ENCODE measurements at places on chromosomes 11 and 22. TPM values are rescaled to one million over a fixed set of nuclear protein-coding genes. Genes with fewer than 3 reads are reported as not detected.

Gene PES1
- total RNA-seq: 98.0 TPM

Gene PGA5
- 2.0 TPM for total RNA-seq

Gene KDELR3
- total RNA-seq: 40.0 TPM

Gene SLC7A4
- total RNA-seq: 0.06 TPM

Gene ADM
- total RNA-seq: 164 TPM

Gene E2F8
- total RNA-seq: 4.9 TPM

Gene OR8J3
- total RNA-seq: not detected

Gene DBX1
- not detected for total RNA-seq

Gene NAV2
- 32.3 TPM for total RNA-seq

Gene IFITM1
- total RNA-seq: 3.2 TPM

DNA sequence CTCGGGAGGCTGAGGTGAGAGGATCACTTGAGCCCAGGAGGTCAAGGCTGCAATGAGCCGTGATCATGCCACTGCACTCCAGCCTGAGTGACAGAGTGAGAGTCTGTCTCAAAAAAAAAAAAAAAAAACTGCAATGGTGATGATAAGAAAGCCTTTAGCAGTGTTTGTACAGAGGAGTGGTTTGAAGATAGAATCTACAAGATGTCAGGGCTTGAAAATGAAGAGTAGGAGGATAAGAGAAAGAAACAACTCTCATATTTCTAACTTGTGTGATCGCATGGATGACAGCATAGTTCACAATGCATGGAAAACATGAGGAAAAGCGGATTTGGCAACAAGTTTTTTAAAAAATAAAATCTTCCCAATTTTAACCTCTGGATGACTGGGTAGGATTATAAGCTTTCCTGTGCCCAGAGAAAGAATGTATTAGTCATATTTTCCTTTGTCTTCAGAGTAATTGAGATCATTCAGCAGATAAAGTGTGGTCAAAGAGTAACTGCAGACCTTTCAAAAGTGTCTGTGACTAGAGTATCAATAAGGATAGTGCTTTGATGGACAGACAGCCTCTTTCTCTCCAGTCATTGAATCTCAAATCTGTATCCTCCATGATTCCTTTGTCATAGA lies 328.1 kb downstream of the CASP12 start:
- DNase-seq: peak; percentile 91

GRCh38 chr22:25147642-25147928 lies 52.1 kb upstream of the CRYBB3 start:
- DNase-seq: no peak

DNA sequence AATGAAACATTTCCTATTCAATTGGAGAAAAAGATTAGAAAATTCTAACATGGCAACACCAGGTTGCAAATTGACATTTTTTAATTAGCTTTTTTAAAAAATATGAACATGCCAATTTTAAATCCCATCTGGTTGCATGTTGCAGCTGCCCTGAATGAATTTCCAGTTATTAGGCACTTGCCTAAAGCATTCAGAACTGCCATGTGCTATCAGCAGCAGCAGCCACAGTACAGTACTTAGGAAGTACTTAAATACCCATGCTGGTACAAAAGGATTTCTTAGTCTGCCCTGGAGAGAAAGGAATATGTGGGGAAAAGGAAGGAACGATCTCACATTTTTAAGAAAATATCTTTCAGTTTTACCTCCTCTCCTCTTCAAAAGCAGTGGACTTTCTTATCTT lies 46.2 kb downstream of the FAM168A start:
- no peak for DNase-seq

DNA sequence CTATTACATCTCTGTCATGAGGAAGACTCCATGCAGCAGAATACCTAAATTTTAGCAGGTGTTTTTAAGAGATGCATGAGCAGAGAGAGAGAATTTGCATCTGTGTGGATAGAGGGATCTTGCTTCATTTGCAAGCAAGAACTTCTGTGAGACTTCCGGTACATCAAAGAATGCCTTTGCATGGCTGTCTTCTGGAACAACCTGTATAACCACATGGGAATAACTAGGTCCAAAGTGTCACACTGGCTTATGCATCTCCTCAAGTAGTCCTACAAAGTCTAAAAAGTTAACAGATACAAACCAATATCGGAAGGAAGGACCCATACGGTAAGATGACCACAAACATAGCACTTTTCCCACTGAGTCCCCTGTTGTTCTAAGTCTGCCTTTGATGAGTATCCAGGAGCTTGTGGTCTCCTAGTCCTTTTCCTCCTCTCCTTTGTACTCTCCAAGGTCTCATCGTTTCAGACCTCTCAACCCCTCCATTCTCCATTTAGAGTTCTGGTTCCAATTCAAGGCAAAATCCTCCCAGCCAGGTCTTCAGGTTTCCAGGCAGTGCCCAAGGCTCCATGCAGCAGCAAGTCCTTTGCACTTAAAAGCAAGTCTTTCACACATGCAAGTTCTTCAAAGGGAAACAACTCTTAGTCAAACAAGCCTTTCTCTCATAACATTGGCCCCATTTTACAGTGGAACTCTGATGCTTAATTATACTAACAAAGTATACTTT lies 581.7 kb upstream of the ARHGAP42 start:
- no peak for DNase-seq

- DNase-seq: no peak
Measured at GRCh38 chr11:11397036-11397415, 44.0 kb upstream of the CSNK2A3 start.

DNA sequence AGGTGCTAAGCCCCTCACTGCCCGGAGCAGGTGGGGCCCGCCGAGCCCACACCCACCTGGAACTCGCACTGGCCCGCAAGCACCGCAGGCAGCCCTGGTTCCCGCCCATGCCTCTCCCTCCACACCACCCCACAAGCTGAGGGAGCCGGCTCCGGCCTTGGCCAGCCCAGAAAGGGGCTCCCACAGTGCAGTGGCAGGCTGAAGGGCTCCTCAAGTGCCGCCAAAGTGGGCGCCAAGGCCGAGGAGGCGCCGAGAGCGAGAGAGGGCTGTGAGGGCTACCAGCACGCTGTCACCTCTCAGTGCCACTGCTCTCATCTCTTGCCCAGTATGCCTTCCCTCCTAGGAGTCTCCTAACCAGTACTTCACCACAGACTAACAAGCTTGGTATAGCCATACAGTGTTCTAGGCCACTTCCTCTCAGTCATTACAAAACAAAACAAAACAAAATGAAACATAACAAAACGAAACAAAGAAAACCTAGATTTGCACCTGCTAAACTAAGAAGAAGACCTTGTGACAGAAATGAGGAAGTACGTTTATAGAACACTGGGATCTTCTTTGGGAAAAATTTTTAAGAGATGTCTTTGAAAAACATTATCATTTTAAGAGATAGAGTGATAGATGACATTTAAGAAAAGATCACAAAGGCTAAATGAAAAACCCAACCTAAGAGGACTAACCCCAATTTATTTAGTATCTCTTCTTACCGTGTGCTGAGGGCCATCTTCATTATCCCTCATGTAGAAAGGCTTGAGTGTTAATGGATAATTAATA lies 47.7 kb upstream of the GAB2 start:
- no peak for DNase-seq

- DNase-seq: peak; percentile 77
Measured at GRCh38 chr11:131749101-131749500, 378.7 kb downstream of the NTM start.

- no peak for DNase-seq
Measured at GRCh38 chr11:112005422-112006094, 19.6 kb upstream of the DLAT start.

- DNase-seq: peak; percentile 15
Measured at GRCh38 chr11:17076517-17077239, 789 bp downstream of the RPS13 start.

DNA sequence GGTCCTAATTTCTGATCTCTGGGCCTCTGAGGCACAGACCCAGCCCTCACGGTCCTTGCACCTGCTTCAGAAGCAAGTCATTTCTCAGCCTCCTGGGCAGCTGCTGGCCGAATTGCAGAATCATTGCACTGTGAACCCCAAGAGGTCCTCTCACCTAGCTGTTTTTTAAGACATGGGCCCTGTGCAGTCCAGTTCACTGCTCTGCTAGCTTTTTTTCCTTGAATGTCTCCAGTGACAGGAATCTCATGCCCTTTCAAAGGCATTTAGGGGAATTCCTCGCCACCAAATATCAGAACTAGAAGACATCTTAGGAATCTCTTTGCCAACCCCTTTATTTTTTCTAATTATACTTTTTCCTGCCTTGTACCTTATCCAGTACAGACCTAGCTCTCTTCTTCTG lies 35.6 kb upstream of the TP53I11 start:
- no peak for DNase-seq

- peak; percentile 11 for DNase-seq
Measured at GRCh38 chr11:3341298-3341697, 37.6 kb downstream of the ZNF195 start.

DNA sequence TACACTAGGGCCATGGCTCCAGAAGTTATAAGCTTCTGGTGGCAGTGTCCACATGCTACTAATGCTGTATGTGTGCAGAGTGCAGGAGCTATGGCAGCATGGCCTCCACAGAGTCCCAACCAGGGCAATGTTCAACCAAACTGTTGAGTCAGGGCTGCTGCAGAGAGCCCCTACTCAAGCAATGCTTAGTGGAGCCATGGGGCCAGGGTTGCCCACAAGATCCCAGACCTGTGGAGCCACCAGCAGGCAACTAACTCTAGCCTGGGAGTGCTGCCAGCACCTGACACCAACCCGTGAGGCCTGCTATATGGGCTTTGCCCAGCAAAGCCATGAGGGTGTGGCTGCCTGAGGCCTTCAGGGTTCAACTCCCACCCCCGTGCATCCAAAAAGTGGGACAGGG lies 655.2 kb downstream of the TBC1D22A start:
- no peak for DNase-seq

GRCh38 chr11:20844630-20845029 lies 175.2 kb downstream of the NELL1 start:
- DNase-seq: no peak

- peak; percentile 19 for DNase-seq
Measured at GRCh38 chr11:69643646-69644045, 2.7 kb downstream of the CCND1 start.

- DNase-seq: no peak
Measured at GRCh38 chr11:61049859-61050258, 52.4 kb upstream of the CD5 start.

GRCh38 chr11:65471447-65471891 lies 27.4 kb upstream of the MALAT1 start:
- peak; percentile 80 for DNase-seq

DNA sequence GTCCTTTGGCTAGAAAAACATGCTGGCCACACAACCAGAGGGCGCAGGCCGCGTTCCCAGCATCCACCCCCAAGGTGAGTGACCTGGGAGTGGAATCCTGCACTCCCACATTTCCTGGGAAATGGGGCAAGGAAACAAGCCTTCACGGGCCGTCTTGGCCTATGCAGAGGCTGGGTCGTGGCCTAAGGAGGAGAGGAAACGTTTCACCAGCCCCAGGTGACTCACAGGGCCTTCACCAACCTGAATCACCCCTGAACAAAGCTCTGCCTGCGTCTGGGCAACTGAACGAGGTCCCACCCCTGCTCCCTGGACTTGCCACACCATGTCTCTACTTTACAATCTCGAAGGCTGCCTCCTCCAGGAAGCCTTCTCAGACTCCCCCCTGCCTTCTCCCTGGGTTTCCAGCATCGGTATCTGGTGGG lies 13.2 kb downstream of the MYH9 start:
- DNase-seq: peak; percentile 71

- DNase-seq: no peak
Measured at GRCh38 chr11:66842501-66842895, 743 bp upstream of the RCE1 start.

DNA sequence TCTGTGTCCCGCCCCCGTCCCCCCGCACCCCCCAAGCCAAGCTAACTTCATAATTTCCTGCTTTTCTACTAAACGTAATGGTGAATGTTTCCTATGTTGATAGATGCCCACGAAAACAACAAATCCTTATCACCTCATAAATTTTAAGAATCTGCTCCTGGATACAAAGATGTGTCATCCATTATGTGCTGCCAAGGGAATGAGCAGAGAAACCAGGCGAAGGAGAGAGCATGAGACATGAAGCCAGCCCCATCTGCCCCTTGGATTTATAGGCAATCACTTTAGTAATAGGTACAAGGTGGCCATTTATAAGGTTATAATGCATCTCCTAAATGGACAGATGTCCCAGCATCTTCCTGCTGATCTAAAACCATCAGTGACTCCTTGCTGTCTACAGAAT lies 30.3 kb downstream of the LAYN start:
- DNase-seq: no peak

DNA sequence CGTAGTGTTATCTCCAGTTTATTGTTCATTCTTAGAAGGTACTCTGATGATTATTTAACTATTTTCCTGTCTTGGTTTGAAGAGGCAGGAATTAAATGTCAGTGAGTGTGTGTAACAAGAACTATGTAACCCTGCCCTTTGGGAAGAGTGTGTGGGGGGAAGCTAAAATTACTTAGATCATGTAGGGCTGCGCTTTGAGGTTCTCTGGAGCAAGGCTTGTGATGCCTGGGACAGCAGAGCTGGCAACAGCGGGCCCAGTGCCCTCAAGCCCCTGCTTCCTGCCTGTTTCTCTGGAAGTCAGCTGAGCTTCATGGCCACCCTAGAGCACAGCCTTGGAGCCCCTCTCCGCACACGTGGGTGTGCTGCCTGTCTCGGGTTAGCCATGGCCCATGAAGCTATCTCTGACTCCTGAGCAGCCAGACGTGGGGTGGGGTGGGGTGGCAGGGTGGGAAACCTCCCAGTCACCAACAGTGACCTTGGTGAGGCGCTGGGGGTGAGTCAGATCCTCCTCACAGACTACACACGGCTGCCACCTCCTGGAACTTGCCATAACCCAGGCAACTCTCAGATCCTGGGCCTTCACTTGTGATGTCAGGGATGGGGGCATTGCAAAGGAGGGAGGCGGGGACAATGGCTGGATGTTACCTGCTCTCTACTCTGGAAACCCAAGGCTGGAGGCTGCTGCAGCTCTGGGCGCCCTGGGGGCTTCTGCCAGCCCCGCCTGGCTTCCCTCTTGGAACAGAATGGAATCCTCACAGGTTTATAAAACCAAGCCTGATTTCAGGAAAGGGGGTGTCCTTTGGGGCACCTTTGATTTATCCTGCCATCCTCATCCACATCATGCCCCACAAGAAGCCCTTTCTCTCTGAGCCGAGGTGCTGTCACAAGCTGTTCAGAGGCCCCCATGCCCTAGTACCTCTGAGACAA lies 88.6 kb downstream of the SNX19 start:
- DNase-seq: peak; percentile 82

- DNase-seq: no peak
Measured at GRCh38 chr11:60206616-60207015, 23.7 kb upstream of the MS4A6A start.

DNA sequence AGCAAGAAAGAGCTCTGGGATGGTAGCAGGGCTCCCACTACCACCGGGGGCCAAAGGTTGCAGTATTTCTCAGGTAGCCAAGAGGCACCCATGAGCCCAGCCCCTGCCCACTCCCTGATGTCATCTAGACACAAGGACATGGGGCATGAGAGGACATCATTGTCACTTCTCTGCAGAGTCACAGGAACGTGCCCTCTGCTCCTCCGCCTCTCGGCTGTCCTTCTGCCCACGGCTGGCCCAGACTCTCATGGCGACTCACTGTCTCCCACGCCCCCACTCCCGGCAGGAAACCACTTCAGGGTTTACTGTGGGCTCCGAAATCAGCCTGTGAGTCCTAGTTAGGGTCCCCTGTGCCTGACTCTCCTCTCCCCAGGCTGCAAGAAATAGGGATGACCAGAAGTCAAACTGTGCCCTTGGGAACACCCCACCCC lies 1.8 kb upstream of the GAL start:
- DNase-seq: no peak

GRCh38 chr11:121930004-121930965 lies 185.7 kb downstream of the BLID start:
- no peak for DNase-seq

- DNase-seq: no peak
Measured at GRCh38 chr22:32951807-32952153, 106.4 kb downstream of the SYN3 start.
